ENCODE measurements at places on chromosomes 16 and 17.

DNA sequence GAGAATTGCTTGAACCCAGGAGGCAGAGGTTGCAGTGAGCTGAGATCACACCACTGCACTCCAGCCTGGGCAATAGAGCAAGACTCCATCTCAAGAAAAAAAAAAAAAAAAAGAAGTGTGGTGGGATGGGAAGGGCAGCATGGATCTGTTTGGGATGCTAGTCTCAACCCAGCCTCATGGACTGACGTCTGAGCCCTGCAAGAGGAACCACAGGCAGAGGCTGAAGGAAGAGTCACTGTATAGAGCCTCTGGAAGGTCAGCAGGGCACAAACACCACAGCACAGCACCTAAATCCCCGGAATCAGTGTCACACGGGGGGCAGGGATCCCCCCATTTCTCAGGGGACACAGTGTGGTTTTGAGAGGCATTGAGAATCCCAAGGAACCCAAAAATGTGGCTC lies 10.9 kb upstream of the CXCL16 start:
- DNase-seq = no peak

DNA sequence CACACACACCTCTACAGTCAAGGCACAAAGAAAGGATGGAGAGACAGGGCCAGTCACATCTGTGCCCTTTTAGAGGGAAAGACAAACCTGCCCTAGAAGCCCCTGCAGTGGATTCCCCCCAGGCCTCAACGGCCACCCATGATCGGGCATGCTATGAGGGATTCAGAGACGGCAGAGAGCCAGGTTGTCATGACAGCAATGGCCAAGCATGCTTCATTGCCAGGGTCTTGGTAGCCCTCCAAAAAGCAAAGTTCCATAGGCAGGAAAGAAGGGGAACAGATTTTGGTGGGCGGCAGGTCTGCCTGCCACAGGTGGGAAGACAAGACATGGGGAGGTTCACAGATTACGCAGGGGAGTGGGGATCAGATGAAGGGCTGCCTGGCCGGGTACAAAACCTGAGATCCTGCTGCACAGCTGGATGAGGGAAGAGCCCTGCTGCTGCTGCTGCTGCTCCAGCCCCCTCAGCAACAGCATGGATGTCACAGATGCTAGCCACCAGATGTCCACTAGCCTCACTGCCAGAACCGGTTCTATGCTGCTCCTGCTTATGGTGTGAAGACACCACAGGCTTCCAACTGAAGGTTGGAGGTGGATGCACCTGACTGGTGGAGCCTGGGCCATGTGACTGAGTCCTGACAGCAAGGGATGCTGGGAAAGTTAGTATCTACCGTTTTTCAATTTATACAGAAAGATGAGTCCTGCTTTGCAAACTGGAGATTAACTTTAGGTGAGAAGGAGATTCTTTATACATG lies 17.8 kb downstream of the ACTG1 start:
- no peak for DNase-seq

- DNase-seq = no peak
Measured at GRCh38 chr17:76735586-76736348, 1.4 kb downstream of the SRSF2 start.

GRCh38 chr17:59505610-59506276 lies 59.7 kb upstream of the DHX40 start:
- DNase-seq = no peak

DNA sequence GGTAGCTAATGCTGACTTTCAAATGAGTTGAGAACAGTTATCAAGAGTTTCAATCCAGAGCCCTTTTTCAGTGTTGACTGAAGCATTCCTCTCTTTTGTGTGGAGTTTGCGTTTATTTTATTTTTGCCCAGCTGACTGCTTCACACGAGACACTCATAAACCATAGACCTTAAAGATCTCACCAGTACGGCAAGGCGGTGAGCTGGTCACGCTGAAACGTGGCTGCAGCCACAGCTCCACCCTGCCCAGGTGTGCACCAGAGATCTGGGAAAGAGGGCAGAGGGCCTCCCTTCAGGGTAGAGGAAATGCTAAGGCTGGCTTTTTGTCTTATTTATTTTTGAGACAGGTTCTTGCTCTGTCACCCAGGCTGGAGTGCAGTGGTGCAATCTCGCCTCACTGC lies 112.2 kb downstream of the AATF start:
- no peak for DNase-seq

- no peak for DNase-seq
Measured at GRCh38 chr16:85362443-85362842, 250.2 kb upstream of the CIBAR2 start.

- DNase-seq = no peak
Measured at GRCh38 chr16:85990861-85991301, 91.9 kb downstream of the IRF8 start.

DNA sequence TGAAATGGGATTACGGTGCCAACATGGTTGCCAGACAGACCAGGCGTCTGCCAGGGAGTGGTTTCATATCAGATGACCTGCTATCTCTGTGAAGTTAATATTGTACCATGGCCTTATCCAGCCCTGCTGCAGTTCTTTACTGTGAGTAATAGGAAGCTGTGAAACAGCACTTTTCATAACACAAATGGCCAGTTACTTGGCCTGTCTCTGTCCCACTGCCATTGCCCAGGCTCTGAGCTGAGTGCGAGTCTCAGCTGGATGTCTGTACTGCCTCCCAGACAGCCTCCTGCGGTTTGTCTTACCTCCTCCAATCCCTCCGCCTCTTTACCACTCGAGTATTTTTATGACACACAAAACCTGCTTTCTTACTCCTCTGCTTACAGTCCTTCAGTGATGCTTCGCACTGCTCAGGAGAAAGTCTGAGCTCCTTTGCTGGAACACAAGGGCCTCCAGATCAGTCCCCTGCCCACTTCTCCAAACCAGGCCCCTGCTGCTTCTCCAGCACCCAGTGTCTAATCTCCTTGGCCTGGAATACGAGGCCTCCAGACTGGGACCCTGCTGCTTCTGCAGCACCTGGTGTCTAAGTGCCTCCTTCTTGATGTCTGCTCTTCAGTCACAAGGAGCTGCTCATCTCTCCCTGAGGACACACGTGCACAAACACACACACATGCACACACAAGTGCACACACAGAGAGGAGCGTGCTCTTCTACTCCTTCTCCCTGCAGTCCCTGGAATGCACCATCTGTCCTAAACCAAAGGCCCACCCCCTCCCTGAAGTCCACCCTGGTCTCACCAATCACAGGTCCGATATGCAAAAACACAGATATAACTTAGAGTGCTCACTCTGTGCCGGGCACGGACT lies 17.1 kb upstream of the RHOT1 start:
- DNase-seq = no peak

DNA sequence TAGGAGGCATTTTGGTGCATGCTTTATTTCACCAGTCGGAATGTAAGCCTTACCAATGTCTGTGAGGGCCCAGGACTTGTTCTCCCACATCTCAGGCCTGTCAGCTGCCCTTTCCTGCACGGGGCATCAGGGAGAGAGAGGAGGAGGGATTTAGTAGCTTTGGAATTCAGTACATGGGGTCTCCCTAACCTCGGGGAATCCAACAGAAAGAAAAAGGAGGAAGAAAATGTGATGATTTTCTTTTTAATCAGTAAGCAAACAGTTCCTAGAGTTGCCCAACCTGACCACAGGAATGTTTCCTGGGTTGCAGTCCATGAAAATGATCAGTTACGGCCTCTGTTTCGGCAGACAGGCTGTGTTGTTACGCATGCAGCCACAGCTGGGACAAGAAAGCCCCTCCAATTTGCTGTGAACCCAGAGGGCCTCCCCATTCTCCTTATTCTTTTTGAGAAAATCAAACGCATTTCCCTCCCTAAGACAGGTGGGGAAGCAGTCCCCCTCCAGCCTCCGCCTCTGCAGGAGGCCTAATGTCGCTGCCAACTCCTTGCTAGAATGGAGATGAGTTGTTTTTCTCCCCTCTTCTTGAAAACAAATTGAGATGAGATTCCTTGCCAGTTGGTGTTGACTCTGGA lies 53.1 kb upstream of the TANGO6 start:
- no peak for DNase-seq

GRCh38 chr17:80596760-80597608 lies 52.3 kb downstream of the RPTOR start:
- no peak for DNase-seq

GRCh38 chr17:80782536-80783427 lies 208.9 kb upstream of the CHMP6 start:
- DNase-seq = no peak

Measured in activated naive CD4-positive, alpha-beta T cell (primary cell).